ENCODE measurements at places on chromosomes 4 and X.
A peak's percentile ranks its signal among the peaks of the same experiment; 100 is the strongest.

GRCh38 chrX:154799556-154800348 lies 5.5 kb downstream of the MPP1 start:
- peak; percentile 32 for DNase-seq

GRCh38 chrX:75154871-75155270 lies 1.2 kb downstream of the ABCB7 start:
- no peak for DNase-seq

DNA sequence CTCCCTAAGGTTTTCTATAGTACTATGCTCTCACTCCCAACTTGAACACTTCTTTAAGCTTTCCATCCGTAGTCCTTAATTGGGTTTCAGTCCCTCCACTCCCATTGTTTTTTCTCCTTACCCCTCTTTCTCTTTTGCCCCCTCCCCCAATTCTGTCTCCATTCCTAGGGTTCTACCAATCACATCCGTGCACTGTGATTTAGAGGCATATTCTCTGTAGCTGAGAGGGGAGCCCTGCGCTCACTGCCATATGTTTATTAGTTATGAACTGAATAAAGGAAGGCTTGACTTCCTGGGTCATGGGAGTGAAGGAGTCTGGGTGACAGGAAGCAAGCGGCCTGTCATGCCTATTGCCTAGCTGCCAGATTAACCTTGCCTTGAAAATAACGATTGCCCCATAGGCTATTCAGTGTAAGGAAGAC lies 471 bp downstream of the MCTS1 start:
- DNase-seq: no peak

GRCh38 chr4:84529169-84529751 lies 30.2 kb upstream of the NKX6-1 start:
- DNase-seq: no peak

- DNase-seq: no peak
Measured at GRCh38 chr4:680928-681645, 6.7 kb downstream of the MYL5 start.

- no peak for DNase-seq
Measured at GRCh38 chr4:117455088-117455487, 369.7 kb upstream of the TRAM1L1 start.

GRCh38 chr4:1928356-1929239 lies 57.4 kb downstream of the NSD2 start:
- no peak for DNase-seq

- DNase-seq: no peak
Measured at GRCh38 chr4:150315175-150315574, 236.9 kb downstream of the DCLK2 start.

DNA sequence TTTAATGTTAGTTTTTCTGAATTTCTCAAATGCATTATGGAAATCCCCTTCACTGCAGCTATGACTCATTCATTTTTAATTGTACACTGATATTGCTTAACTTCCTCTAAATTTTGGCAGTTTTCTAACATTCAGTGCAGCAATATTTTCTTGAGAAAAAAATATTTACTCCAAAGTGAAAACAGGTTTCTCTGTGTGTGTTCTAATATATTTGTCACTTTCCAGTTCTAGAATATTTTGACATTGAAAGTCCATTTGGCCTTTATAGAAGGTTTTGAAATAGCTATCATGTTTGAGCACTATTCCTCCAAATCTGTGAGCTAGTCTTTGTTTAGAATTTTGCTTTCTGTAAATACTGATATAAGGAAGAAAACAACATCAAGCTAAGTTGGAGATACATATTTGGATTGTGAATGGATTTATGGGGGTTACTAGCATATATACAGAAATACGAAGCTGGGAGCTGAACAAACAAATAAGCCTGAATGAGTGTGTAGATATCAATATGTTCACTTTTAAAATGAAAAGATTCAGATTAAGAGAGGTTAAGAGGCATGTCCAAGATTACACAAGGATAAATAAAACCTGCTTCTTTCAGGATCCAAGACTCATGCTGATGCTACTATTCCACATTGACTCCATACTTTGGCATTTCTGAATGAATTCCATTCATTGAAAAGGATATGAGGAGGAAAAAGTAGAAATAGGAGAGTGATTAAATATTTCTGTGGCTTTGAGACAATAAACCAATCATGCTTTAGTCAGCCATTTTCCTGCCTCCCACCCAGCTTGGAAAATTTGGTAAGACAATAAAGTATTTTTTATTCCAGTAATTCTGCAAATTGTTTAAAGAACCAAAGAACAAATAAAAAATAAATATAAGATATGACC lies 57.3 kb upstream of the SLIT2 start:
- DNase-seq: no peak

- DNase-seq: no peak
Measured at GRCh38 chrX:23736030-23736429, 7.0 kb downstream of the ACOT9 start.

GRCh38 chr4:81609844-81610243 lies 138.1 kb upstream of the RASGEF1B start:
- no peak for DNase-seq

DNA sequence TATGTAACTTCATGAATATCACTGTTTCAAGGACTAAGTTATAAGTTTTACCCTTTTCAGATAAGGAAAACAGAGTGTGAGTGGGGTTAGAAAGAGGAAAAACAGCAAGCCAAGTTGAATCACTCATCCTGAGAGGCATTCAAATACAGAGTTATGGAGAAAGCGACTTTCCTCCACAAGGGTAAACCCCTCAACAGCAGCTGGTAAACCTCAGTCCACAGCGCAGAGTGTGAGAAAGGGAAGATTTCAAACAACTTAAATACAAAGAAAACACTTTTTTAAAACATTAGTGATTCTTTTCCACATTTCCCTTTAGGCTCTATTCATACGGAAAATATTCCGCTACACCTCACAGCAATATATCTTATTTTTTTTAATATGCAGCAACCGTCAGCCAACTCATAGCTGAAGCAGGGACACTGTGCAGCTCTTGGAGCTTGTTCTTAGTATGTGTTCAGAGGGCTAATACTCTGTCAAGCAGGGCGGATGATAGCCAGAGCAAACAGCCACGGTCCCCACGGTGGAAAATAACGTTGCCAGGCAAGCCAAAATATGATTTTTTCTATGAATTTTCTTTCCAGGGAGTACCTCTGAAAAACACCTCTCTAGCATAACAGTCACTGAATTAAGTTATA lies 488.9 kb upstream of the FAT1 start:
- DNase-seq: no peak

DNA sequence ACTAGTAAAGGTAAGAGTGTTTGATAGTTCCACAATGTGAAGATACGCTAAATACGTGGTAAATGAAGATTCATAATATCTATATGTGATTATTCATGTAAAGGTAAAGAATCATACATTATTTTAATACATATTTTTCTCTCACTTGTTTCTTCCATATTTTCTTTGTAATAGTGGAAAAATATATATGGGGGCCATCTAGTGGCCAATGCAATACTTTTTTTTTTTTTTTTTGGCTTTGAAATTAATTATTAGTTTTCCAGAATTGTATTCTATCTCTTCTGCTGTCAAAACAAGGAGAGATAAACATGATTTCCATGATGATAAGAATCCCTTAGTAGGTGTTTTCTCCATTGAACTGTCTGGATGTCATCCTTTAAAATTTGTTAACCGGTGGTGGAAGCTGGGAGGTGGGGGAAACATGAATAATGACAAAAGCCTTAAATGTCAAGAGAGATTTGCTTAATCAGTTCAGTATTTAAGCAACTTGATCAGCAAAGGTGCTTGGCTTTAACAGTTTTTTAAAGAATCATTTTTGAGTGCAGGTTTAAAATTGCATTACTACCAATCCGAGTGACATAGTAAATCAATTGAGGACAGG lies 508.7 kb upstream of the HTR2C start:
- no peak for DNase-seq

- no peak for DNase-seq
Measured at GRCh38 chr4:8913858-8914460, 42.3 kb upstream of the HMX1 start.

DNA sequence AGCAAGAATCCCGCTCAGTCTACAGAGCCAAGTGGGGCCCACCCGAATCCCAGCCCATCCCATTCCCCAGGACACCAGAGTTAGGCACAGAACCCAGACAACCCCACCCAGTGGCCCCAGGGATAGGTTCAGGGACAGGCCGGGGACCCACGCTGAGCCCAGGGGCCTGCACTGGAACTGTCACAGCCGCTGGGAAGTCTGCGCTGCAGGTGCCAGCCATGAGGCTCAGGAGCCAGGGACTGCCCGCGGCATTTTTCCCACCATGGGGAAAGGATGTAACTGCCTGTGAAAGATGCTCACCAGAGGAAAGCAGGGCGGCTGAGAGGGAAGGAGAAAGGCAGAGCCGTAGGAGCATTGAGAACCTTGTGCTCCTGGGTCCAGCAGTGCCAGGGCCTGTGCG lies 12.0 kb downstream of the EVC2 start:
- DNase-seq: no peak

DNA sequence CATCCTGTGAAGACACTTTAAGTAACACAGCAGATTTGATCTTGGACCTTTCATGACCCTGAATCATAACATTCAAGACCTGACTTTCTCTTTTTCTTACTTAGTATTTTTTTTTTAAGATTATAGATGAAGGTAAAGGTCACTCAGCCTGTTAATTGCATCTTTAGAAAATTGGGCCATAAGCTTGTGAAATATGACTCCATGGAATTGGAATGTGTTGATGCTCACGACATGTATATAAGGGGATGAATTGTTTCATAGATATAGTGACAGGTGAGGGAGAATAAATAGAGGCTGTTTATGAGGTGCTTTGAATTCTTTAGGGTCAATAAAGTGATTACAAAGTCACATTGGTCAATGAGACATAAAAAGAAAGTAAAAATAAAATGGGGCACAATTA lies 27.7 kb upstream of the HS3ST1 start:
- no peak for DNase-seq

DNA sequence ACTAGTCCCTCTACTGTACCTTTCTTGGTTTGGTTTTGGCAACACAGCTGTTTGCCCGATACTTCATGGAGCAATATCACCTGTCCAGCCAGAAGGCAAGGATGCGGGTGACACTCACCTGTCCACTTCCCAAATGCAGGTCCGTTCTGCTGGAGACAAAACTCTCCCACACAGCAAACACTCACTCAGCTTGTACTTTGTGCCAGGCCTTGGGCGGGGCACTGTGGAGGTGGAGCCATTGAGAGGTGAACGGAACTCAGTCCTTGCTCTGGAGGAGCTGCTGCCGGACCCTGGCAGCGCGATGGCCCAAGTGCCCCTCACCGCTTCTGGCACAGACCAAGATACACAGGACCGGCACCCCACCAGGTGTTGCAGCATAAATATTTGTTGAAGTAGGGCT lies 15.3 kb upstream of the HMGB3 start:
- no peak for DNase-seq

DNA sequence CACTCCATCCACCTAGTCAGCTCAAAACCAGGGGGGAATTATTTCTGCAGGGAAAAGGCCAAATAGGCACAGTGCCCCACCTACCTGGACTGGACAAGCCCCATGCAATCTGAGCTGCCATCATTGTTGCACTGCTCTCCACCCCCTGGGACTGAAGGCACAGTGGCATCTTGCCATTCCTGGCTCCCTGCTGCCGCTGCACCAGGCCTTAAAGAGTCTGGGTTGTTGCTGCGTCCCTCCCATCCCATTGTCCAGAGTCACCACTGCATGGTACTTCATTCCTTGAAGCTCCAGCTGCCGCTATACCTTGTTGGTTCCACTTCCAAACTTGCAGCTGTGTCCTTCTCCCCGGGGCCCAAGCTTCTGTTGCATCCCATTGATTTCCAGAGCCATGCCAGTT lies 629.7 kb downstream of the STIM2 start:
- no peak for DNase-seq

- DNase-seq: peak; percentile 40
Measured at GRCh38 chr4:137387924-137388323, 144.4 kb downstream of the PCDH18 start.

- DNase-seq: no peak
Measured at GRCh38 chr4:3249711-3250437, 915 bp downstream of the MSANTD1 start.

DNA sequence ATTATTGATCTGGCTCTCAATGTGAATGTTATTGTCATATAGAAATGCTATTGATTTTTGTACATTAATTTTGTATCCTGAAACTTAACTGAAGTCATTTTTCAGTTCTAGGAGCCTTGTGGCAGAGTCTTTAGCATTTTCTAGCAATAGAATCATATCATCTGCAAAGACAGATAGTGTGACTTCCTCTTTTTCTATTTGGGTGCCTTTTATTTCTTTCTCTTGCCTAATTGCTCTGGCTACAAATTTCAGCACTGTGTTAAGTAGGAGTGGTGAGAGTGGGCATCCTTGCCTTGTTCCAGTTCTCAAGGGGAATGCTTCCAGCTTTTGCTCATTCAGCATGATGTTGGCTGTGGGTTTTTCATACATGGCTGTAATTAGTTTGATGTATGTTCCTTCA lies 102.7 kb downstream of the SH3BGRL start:
- no peak for DNase-seq

- no peak for DNase-seq
Measured at GRCh38 chr4:38982361-38983095, 49.7 kb downstream of the TMEM156 start.

GRCh38 chr4:89006307-89006706 lies 50.7 kb downstream of the FAM13A start:
- DNase-seq: no peak

DNA sequence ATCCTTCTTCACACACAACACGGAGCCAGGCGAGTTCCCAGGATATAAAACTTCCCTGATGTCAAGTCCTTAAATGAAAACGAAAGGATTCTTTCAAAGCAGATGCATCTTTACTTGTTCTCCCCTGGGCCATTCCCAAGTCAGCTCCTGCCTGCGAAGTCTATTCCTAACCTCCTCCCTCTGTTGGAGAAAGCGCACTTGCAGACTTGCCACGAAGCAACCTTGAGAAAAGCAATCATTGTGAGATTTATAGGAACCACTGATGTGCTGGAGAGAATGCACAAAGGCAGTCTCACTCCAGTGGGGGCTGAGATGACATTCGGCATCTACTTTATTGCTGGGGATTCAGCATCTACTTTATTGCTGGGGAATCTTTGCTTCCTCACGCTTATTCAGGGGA lies 155.7 kb downstream of the NSUN7 start:
- no peak for DNase-seq

GRCh38 chr4:78484574-78484973 lies 67.0 kb upstream of the ANXA3 start:
- DNase-seq: no peak

- DNase-seq: no peak
Measured at GRCh38 chr4:176274441-176274840, 5.4 kb upstream of the ASB5 start.

DNA sequence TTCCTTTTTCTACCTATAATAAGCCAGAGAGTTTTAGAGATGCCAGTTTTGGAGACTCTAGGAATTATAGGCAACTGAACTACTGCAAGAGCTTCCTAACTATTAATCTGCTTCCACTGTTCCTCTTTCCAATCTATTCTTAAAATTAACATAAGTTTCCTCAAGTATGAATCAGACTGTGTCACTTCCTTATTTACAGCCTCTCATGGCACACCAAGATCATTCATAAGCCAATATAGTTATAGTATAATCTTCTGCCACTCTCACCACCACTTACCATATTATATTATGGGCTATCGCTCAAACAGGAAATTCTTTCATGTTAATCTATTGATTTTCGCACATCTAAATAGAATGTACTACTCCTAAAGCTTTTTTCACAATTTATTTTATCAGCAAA lies 383.5 kb downstream of the STPG2 start:
- DNase-seq: no peak

GRCh38 chr4:61024610-61025009 lies 175.5 kb upstream of the ADGRL3 start:
- no peak for DNase-seq

Data from smooth muscle cell of the brain vasculature (primary cell).